ENCODE measurements at places on chromosomes 13 and 19. TPM values are rescaled to one million over a fixed set of nuclear protein-coding genes. Genes with fewer than 3 reads are reported as not detected.

Gene SH2D3A
- 2.2 TPM for total RNA-seq

Gene HRC
- 0.13 TPM for total RNA-seq

Gene ZNF563
- total RNA-seq: 2.2 TPM

DNA sequence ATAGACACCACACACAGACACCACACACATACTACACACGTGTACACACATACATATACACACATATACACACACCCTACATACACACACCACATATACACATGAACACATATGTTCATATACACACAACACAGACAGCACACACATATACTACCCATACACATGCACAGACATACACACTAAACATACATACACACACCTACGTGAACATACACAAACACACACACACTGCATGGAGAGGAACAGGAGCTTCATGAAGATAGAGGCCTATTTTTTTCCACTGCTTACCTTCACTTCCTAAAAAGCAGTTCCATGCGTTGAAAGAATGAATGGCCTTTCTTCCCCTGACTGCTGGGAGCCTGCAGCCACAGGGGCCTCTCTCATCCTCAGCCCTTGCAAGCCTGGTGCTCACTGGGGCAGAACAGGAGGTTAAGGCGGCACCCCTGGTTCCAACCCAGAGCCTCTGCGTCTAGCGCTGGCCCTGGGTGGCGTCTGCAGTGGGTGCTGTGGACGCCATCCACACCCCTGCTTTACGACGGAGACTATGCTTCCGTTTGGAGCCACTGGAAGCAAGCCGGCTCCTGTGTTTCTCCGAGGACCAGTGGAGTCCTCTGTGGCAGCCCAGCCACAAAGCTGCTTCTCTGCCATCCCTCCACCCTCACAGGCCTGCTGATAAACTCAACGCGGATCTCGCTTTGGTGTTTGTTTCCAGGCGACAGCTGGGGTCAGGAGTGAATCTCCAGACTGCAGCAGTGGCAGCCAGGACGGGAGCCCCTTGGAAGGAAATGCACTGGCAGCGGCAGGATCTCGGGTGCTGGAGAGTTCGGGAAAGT, 1.9 kb upstream of the RASA3 start:
- no peak for DNase-seq

DNA sequence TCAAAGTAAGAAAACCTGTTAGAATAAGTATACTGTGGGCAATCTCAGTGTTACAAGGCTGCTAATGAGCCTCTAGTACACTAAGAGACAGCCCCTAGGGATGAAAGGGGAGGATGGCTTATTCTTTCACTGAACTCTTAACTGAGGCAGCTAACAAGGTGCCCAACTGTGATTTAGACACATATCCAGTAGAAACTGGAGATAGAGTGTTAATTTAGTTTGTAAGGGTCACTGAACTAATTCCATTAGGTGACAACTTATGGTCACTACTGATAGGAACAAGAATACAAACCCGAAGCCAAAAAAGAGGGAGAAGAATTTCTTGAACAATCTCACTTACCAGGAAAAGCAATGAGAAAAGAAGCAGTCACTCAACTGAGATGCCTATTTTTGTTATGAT, 1010.6 kb downstream of the PCDH9 start:
- DNase-seq: no peak

DNA sequence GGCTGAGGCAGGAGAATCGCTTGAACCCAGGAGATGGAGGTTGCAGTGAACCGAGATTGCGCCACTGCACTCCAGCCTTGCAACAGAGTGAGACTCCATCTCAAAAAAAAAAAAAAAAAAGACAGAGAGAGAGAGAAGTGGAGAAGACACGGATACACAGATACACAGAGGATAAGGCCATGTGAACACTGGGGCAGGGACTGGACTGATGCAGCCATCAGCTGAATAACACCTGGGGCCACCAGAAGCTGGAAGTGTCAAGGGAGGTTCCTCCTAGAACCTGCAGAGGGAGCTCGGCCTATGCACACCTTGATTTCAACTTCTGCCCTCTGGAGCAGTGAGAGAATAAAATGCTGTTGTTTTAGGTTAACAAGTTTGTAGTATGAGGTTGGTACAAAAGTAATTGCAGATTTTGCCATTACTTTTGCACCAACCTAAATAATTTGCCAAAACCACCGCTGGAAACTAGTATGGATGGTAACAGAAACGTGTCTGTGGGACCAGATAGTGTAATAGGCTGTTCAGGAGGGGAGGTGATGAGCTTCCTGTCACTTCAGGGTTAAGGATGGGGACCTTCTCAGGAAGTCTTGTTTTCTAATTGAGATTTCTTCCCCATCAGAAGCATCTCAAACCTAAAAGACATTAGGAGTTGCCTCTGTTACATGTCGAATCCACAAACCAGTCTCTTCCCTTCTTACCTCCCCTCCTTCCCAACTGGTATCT, 36.4 kb upstream of the IGSF23 start:
- DNase-seq: no peak
